ENCODE measurements at places on chromosomes 11 and 22. TPM values are rescaled to one million over a fixed set of nuclear protein-coding genes. Genes with fewer than 3 reads are reported as not detected.

DNA sequence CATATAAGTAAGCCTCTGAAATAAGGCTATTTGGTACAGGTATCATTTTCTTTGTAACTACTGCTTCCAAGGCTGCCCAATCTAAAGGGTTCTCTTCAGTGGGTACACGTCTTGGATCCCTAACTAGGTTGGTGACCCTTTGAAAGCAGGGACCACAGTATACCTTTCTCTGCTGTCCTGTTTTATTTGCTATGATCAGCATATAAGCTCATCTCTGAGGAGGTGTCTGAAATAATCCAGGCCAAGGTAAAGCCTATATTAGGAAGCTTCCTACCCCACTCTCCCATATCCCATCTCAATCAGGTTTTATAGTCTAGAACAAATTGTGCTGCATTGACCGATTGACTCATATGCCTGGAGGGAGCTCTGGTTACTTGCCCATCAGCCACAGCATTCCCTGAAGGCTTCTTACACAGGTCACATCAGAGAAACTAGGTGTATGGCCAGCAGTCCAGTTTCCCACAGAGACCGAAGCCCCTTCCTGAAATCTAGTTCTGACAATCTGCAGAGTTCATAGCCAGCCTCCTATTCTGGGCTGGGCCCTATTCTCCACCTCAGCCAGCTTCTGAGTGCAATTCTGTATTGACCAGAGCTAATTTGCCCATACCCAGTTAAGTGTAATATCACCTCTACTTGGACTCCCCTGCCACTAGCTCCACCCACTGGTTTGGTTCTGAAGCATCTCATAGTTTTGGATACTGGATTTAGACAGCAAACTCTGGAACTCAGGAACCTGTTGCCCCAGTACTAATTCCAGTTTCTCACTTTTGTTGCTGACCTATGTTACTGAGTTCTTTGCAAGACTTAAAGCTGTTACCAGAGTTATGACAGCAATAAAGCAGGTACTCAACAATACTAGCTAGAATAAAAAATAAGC lies 62.1 kb upstream of the ARHGAP20 start:
- H3K36me3 ChIP-seq, result peaks cover 3% of the 10 kb centered on the region
- H3K27me3 ChIP-seq, result no peaks in the 10 kb centered on the region
- no peak for DNase-seq
- no peaks in the 10 kb centered on the region for H3K4me1 ChIP-seq

- no peaks in the 10 kb centered on the region for H3K27me3 ChIP-seq
- H3K4me3 ChIP-seq, result peak overlapping the region; percentile 92
- no peak for DNase-seq
- H3K36me3 ChIP-seq, result peaks cover 20% of the 10 kb centered on the region
- H3K27ac ChIP-seq, result peak overlapping the region; percentile 99
Observed at GRCh38 chr11:10857459-10857708, 469 bp downstream of the ZBED5 start.

GRCh38 chr11:67354075-67355022 lies 1.0 kb upstream of the POLD4 start:
- peak overlapping the region; percentile 97 for H3K27ac ChIP-seq
- H3K4me1 ChIP-seq, result peaks cover 19% of the 10 kb centered on the region
- DNase-seq, result no peak
- no peak overlapping the region for H3K4me3 ChIP-seq
- H3K36me3 ChIP-seq, result no peaks in the 10 kb centered on the region
- no peaks in the 10 kb centered on the region for H3K27me3 ChIP-seq

- H3K27ac ChIP-seq, result no peak overlapping the region
- DNase-seq, result peak; percentile 59
Observed at GRCh38 chr11:16587670-16588069, 150.8 kb upstream of the C11orf58 start.

GRCh38 chr22:41931701-41932269 lies 5.2 kb upstream of the TNFRSF13C start:
- H3K27me3 ChIP-seq, result peaks cover 7% of the 10 kb centered on the region
- no peak overlapping the region for H3K27ac ChIP-seq
- H3K4me3 ChIP-seq, result no peak overlapping the region
- H3K4me1 ChIP-seq, result no peaks in the 10 kb centered on the region
- no peak for DNase-seq

Gene KCNE3
- total RNA-seq, result 10.8 TPM

Gene MAP6
- 8.1 TPM for total RNA-seq

Gene PYGM
- total RNA-seq, result 3.7 TPM
